Mesothelial cell of epicardium (in vitro differentiated cells): ENCODE measurements at places on chromosomes 1 and 21.

DNA sequence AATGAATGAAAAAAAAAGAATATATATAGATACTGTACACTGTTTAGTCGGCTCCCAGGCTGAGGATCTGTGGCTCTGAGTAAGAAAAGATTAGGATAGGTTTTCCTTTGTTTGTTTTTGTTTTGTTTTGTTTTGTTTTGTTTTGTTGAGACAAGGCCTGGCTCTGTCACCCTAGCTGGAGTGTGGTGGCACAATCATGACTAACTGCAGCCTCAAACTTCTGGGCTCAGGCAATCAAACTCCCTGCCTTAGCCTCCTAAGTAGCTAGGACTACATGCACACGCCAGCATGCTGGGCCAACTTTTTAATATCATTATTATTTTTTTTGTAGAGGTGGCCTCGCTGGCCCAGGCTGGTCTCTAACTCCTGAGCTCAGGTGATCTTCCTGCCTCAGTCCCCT, 87.9 kb upstream of the PTBP2 start:
- H3K27ac ChIP-seq = no peak overlapping the region
- no peak overlapping the region for H3K4me3 ChIP-seq
- H3K27me3 ChIP-seq = no peaks in the 10 kb centered on the region
- DNase-seq = no peak
- peaks cover 10% of the 10 kb centered on the region for H3K4me1 ChIP-seq

- H3K36me3 ChIP-seq = no peaks in the 10 kb centered on the region
- no peak for DNase-seq
- H3K27ac ChIP-seq = no peak overlapping the region
- peaks cover 13% of the 10 kb centered on the region for H3K4me1 ChIP-seq
- H3K27me3 ChIP-seq = peaks cover 9% of the 10 kb centered on the region
Observed at GRCh38 chr1:109432336-109432735, 6.1 kb upstream of the PSMA5 start.

DNA sequence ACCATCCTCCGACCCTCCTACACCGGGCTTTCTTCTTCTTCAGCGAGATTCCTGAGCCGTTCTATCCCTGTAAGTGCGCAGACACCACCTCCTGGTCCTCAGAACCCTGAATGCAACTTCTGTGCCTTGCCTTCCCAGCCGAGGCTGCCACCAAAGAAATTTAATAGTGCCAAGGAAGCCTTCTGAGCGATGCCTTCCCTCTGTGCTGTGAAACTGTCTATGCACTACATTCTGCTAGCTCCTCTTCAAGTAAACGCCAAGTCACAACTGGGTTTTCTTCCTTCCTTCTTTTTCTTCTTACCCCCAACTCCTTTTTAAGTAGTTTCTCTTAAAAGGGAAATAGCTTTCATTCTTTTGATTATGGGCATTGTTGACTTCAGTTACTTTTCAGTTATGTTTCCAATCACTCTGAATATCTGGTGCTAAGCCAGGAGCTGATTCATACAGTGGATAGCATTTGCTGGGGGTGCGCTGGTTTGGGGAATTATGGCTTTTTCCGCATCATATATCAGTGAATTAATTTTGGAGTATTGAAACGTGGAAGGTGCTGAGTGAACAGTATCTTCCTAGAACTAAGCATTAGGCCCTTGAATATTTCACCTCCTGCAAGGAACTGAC, 38.6 kb upstream of the GPR88 start:
- no peak for DNase-seq
- no peak overlapping the region for H3K27ac ChIP-seq
- H3K27me3 ChIP-seq = no peaks in the 10 kb centered on the region
- peaks cover 41% of the 10 kb centered on the region for H3K36me3 ChIP-seq

DNA sequence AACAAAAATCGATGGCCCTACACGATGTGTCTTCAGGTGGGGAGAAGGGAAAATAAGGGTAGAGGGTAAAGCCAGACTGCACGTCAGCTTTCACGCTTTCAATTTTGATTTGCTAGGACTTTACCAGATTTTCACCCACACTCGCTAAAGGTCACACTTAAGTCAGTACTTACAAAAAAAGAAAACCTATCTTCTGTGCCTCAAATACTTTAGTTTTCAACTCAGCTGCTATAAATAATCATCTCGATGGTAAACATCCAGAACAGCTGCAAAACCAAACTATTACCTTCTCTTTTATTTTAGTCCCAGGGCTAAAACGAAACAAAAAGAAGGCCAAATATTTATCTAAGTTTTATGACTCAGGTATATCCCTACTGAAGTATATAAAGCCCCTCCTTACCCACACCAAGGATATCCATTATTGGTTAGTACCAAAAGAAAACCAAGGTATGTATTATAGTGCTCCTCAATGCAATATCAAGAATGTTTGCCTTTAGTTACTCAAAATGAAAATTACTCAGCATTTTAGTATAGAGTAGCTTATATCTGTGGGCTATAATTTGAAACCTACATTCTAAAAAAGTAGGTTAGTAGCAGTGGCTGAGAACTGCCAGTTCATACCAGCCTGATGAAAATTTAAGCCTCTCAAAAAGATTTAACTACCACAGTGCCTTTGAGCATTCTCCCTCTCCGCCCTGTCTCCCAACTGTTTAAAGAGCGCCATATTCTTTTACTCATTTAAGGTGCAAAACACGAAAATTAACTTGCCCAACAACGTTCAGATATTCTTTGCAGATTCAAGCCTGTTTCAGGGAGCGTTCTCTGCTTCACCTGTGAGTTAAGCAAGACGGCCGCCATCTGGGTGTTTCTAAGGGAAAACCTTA, 1.5 kb downstream of the CSDE1 start:
- H3K4me1 ChIP-seq = peaks cover 51% of the 10 kb centered on the region
- H3K4me3 ChIP-seq = peak overlapping the region; percentile 99
- H3K27me3 ChIP-seq = no peaks in the 10 kb centered on the region
- peak overlapping the region; percentile 100 for H3K27ac ChIP-seq
- peaks cover 2% of the 10 kb centered on the region for H3K36me3 ChIP-seq

DNA sequence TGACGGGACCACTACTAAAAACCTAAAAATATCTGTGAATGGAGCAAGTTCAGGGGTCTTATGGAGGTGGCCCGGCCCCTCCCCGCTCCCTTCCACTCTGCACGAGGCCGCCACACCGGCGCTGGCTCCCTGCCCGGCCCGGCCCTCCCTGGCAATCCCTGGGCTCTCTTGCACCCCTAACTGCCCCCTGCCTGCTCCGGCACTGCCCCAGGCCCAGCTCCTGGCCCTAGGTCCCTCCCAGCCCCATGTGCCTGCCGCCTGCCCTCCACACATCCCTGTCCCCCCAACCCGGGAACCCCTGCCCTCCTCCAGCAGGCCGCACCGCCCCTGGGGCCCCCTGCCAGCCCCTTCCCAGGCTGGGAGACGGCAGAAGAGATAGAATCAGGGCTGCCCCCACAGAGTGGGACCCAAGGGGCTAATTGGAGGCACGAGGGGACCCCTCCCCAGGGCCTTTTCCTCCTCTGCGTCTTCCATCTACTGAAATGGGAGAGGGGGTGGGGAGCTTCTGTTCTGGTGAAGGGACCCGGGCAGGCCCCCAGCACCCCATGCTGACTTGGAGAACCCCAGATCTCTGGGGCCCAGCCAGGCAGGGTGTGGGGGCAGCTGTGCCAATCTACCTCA, 9.3 kb upstream of the CTRC start:
- H3K27ac ChIP-seq = no peak overlapping the region
- peaks cover 15% of the 10 kb centered on the region for H3K4me1 ChIP-seq

DNA sequence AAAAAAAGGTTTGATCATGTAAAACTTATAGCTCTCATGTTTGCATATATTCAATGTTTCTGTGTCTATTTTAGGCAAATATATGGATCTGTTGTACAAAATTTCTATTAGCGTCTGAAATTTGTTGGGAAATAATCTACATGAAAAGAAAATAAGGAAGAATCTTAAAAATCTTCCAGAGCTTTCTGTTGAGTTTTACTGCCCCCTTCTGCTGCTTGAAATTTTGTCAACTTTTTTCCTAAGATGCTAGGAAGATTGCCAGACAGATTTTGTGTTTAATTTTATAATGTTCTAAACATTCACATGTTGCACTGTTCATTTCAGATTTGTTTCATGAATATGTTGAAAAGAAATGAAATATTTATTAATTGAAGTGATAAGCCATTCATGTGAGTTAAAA, 2.5 kb upstream of the PTGS2 start:
- no peaks in the 10 kb centered on the region for H3K27me3 ChIP-seq
- H3K36me3 ChIP-seq = peaks cover 3% of the 10 kb centered on the region
- H3K4me3 ChIP-seq = peak overlapping the region; percentile 93

DNA sequence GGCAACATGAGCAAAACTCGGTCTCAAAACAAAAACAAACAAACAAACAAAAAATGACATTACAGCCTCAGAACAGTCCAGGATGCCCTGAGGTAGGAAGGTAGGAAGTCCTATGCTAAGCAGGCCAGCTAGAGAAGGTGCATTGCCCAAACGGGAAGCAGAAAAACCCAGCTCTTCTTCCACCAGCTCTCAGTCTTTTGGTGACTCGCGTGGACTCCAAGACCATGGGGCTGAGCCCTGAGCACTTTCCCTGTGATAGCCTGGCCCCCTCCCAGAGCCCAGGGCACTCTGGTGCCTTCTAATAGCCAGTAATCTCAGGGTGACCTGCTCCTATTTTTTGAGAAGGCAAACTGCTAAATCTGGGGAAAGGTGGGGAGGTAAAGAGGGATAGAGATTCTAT, 16.1 kb downstream of the PHLDA3 start:
- no peaks in the 10 kb centered on the region for H3K36me3 ChIP-seq
- peaks cover 47% of the 10 kb centered on the region for H3K4me1 ChIP-seq
- no peaks in the 10 kb centered on the region for H3K27me3 ChIP-seq
- no peak overlapping the region for H3K4me3 ChIP-seq
- no peak overlapping the region for H3K27ac ChIP-seq

DNA sequence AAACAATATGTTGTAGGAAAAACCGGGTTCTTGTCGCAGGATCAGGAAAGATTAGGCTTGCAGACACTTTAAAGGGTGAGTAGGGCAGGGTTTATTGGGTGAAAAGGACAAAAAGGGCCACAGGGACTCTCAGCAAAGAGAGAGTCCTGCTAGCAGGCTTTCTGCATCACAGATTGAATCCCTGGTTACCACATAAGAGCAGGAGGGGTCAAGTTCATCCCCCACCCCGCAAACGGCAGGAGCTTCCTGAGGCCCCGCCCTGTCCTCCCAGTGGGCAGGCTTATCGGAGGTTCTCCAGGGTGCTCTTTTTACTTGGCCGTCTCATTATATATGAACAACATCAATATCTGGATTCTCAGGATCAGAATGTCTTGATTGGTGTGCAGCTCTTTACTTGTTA, 47.7 kb downstream of the SYCP1 start:
- H3K4me1 ChIP-seq = peaks cover 8% of the 10 kb centered on the region
- H3K27me3 ChIP-seq = peaks cover 4% of the 10 kb centered on the region
- peak overlapping the region; percentile 44 for H3K4me3 ChIP-seq
- no peak for DNase-seq

GRCh38 chr1:55071477-55071876, 32.1 kb downstream of the PCSK9 start:
- H3K36me3 ChIP-seq = peaks cover 62% of the 10 kb centered on the region
- DNase-seq = no peak
- no peaks in the 10 kb centered on the region for H3K27me3 ChIP-seq
- no peaks in the 10 kb centered on the region for H3K4me1 ChIP-seq
- H3K27ac ChIP-seq = no peak overlapping the region

- no peaks in the 10 kb centered on the region for H3K27me3 ChIP-seq
- peaks cover 4% of the 10 kb centered on the region for H3K36me3 ChIP-seq
- H3K27ac ChIP-seq = no peak overlapping the region
- no peak for DNase-seq
- H3K4me3 ChIP-seq = no peak overlapping the region
Observed at GRCh38 chr1:19936061-19936750, 12.8 kb upstream of the PLA2G2E start.

GRCh38 chr1:217322834-217323233, 308.1 kb downstream of the GPATCH2 start:
- no peak overlapping the region for H3K27ac ChIP-seq
- H3K36me3 ChIP-seq = no peaks in the 10 kb centered on the region
- peaks cover 17% of the 10 kb centered on the region for H3K27me3 ChIP-seq

DNA sequence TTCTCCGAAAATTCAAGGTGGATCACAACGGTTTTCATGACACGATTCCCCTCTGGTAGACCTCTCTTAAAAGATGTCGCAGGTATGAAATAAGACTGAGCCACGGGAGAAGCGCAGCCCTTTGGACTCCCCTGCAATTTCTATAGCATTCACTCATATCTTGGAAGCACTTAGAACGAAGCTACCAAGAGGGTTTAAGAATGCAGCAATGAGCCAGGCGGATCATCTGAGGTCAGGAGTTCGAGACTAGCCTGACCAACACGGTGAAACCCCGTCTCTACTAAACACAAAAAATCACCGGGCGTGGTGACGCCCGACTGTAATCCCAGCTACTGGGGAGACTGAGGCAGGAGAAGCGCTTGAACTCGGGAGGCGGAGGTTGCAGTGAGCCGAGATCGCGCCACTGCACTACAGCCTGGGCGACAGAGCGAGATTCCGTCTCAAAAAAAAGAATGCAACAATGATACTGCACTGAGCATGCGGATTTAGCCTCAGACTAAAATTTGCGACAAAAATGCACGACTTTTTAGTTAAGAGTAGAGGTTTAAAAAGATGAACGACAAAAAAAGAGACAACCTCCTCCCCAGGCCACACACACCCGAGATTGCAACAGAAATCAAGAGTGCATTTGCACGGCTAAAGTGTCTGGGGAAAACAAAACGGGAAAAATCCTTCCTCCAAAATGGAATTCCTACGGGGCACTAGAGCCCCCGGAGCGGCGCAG, 743 bp downstream of the TOMM20 start:
- H3K27me3 ChIP-seq = no peaks in the 10 kb centered on the region
- peaks cover 20% of the 10 kb centered on the region for H3K4me1 ChIP-seq
- DNase-seq = no peak
- H3K36me3 ChIP-seq = peaks cover 13% of the 10 kb centered on the region
- peak overlapping the region; percentile 99 for H3K27ac ChIP-seq

GRCh38 chr1:172343240-172344160, 77.0 kb upstream of the C1orf105 start:
- no peaks in the 10 kb centered on the region for H3K27me3 ChIP-seq
- DNase-seq = no peak
- peaks cover 20% of the 10 kb centered on the region for H3K36me3 ChIP-seq
- peak overlapping the region; percentile 97 for H3K27ac ChIP-seq
- peaks cover 29% of the 10 kb centered on the region for H3K4me1 ChIP-seq

DNA sequence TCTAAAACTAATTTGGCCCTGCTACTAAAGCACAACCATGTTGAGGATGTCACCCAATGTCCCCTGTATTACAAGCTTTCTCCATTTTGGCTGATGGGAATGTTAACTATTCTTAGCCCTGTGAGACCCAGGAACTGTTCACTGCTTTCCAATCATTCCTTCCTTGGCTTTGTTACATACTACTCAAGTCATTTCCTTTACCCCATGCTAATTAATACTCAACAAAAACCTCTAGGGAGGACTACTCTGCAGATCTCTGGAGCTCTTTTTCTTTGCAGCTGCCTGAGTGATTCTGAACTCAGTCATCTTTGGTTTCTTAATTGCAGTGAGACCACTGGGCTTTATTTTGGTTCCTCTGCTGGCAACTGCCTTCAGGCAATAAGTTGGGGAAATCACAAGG, 23.3 kb upstream of the RPE65 start:
- H3K4me3 ChIP-seq = no peak overlapping the region
- no peak overlapping the region for H3K27ac ChIP-seq
- H3K27me3 ChIP-seq = no peaks in the 10 kb centered on the region
- peaks cover 2% of the 10 kb centered on the region for H3K36me3 ChIP-seq
- H3K4me1 ChIP-seq = peaks cover 3% of the 10 kb centered on the region
- DNase-seq = no peak

- H3K27ac ChIP-seq = no peak overlapping the region
- no peak for DNase-seq
- no peaks in the 10 kb centered on the region for H3K4me1 ChIP-seq
- H3K27me3 ChIP-seq = peaks cover 52% of the 10 kb centered on the region
- no peaks in the 10 kb centered on the region for H3K36me3 ChIP-seq
Observed at GRCh38 chr1:223246476-223247112, 103.5 kb upstream of the TLR5 start.

GRCh38 chr1:166915941-166916340, 39.9 kb upstream of the TADA1 start:
- H3K27me3 ChIP-seq = peaks cover 62% of the 10 kb centered on the region
- H3K4me3 ChIP-seq = no peak overlapping the region
